ENCODE measurements at places on chromosomes 7 and 10.

DNA sequence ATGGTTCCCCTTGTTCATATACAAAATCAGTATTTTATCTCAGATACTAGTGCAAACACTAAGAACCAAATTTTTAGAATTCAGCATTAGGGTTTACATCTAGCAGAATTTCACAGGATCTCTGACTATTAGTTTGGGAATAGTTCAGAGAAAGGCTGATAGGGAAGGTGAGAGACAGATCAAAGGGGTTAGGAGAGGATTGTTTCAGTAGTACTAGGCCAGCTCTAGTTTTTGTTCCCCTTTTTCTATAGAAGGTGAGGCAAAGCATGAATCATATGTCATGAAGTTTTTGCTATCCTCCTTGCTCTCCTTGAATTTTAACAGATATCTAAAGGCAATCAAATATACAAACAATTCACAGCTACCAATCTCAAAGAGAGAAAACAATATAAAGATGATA, 26.1 kb upstream of the CTNNA3 start:
- DNase-seq, result no peak

- DNase-seq, result no peak
Observed at GRCh38 chr10:45265996-45266395, 49.4 kb downstream of the OR13A1 start.

- DNase-seq, result peak; percentile 17
Observed at GRCh38 chr10:103661198-103661950, 167.9 kb downstream of the NEURL1 start.

DNA sequence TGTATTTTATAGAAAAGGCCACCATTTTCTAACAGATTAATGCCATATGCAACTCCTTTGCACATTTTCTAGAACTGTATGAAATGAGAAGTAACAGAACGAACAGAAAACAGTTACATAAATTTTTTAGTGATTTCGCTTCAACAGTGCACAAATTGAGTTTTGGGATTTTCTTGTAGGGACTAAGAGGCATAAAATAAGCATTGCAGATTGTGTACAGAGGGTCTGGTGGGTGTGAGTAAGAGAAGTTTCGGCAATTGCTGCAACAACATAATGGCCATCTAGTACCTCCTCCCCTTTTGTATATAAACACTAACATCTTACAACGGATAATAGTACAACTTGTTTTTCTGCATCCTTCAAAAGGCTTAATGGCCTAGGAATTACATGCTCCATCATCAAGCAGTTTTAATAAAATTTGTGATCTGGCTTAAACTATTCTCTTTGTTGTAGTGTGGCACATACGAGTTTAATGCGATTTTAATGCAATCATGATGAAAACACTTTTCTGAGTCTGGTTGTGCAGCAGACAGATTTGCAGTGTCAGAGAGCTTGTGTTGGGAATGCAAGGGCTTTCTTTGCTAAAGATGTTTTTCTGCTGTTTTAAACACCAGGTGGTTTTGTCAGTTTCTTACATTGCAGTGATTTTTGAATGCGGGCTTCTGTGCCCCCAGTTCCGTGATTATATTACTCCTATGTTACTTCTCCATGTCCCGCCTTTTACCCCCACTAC, 2.9 kb downstream of the GLCCI1 start:
- DNase-seq, result no peak

DNA sequence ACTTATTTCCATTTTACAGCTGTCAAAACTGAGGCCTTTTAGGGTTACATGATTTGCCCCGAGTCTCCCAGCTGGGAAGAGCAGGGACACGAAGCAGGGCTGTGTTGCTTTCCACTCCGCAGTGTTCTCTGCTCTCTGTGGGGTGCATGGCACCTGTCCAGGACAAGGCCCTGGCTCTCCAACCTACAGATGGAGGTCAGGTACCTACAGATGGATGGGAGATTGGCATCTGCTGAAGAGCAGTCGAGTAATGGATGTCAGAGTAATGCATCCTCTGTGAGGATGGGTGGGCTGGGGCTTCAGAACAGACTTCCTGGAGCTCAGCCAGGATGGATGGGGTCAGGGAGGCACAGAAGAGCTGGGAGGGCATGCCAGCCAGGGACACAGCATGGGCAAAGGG, 85.0 kb downstream of the EMX2 start:
- no peak for DNase-seq

DNA sequence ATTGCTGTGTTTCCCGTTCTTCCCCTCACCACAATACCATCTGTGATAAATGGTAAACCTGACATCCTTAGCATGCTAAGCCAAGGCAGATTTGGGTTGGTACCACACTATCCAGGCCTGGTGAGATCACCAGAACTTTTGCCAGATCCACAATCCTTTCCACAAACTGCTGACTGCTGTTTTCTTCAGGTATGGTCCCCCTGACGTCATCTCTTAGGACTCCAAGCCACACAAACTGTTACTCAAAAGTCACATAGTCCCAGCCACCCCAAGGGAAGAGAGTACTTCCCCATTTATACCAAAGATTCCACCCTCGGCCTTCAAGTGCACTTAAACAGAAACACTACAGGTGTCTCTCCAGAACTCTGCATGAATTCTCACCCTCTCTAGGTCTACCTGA, 34.8 kb downstream of the SLC25A13 start:
- no peak for DNase-seq

GRCh38 chr7:112056409-112056808, 149.8 kb downstream of the DOCK4 start:
- no peak for DNase-seq

DNA sequence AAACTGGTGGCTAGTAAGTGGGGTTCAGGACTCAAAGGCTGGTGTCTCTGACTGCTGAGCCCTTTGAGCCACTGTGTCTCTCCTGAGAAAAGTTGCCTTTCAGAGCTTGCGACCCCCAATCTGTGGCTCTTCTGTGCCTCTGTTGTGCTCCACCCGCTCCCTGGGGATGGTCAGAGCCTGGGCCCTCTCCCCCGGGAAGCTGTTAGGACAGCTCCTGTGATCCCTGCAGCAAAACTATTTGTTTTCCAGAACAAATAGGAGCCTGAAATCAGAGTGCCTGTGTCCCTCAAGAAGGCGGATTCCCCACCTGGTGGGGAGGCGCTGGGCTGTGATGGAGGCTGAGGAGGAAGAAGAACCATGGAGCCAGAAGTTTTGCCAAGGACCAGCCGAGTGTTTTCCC, 56.4 kb upstream of the MXI1 start:
- DNase-seq, result no peak

GRCh38 chr7:114548081-114548980, 133.7 kb downstream of the FOXP2 start:
- no peak for DNase-seq

GRCh38 chr7:152986376-152986775, 226.8 kb downstream of the ACTR3B start:
- no peak for DNase-seq

- no peak for DNase-seq
Observed at GRCh38 chr7:84916161-84916560, 270.7 kb downstream of the SEMA3D start.

GRCh38 chr7:40629891-40630290, 495.1 kb downstream of the SUGCT start:
- no peak for DNase-seq

DNA sequence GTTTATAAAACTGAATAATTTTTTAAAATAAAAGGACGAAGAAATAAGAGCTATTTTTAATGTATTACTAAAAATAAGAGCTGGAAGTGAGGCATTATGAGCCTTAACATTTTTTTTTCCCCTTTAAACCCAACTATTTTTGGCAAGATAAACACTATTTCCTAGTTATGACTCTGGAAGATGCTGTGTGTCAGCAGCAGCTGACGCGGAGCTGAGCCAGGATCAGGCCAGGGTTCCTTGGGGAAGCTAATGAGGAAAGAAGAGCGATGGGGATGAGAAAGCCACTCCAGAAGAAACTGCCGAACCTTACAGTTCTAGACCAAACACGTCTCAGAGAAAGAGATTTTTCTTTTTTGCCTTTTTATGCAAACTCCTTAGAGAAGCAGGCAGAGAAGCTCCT, 85.9 kb downstream of the USP6NL start:
- DNase-seq, result no peak

GRCh38 chr7:22074897-22075296, 129.2 kb upstream of the CDCA7L start:
- DNase-seq, result no peak

- no peak for DNase-seq
Observed at GRCh38 chr7:102814025-102814471, 65.2 kb downstream of the FAM185A start.

DNA sequence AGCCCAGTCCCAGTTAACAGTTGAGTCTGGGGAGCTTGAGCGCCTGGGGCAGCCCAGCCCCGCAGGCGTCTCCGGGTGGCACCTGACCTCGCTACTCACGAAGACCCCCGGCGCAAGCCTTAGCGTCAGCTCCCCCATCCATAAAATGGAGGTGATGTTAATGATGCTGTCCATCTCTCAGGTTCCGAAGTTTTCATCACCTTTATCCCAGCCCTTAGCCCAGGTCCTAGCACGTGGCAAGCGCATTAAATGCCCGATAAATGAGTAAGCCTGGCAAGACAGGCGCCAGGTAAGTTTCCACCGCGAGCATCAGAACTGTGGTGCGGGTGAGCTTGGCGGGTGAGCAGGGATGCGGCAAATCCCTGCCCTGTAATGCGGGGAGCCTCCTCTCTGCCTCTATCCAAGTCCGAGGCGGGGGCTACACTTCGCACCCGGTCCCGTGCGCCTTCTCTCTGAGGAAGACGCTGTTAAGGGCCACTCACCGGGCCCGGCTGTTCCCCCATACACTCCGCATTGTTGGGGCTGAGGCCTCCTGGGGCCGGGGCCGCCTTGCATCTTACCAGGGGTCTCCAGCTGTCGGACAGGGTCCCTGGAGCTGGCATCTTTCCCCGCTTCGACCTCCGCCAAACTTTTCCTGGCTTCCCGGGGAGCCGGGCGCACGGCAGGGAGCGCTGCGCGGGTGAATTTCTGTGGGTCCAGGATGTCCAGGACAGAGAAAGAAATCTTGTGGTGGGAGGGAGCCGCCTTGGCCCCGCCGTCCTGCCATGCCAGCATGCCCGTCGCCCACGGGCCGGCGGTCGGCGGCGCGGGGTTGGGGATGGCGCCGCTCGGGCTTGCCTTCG, 444 bp downstream of the NKX1-2 start:
- DNase-seq, result no peak

GRCh38 chr10:18545621-18546305, 105.6 kb downstream of the NSUN6 start:
- DNase-seq, result no peak

DNA sequence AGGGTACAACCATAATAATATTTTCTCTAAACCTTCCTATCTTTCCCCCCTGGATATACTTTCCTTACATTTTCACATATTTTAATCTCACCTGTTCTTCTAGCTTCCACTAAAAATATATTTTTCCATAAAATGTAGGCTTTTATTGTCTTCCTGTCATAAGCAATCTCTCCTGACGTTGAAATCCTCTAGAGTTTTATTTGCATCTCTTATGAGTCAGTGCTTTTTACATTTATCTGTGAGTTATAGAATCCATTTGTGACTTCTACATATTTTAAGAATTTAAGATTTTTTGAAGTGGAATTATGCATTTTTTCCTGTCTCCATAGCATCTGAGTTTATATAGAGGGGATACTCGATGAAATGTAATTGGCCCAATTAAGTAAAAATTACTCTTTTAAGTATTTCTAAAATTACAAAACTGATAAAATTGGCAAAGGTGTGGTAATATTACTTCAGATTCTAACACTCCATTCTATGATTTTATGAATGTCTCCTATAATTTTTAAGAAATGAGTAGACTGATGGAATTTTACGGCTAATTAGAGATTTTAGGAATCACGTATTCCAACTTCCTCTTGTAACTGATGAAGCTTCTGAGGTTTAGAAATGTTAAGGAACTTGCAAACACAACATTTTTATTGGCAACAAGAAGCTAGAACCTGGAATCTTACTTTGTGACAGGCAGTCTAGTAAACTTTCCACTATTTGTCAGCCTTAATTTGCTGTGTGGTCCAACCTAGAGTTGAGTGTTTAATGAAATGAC, 422.9 kb upstream of the SEMA3A start:
- no peak for DNase-seq

DNA sequence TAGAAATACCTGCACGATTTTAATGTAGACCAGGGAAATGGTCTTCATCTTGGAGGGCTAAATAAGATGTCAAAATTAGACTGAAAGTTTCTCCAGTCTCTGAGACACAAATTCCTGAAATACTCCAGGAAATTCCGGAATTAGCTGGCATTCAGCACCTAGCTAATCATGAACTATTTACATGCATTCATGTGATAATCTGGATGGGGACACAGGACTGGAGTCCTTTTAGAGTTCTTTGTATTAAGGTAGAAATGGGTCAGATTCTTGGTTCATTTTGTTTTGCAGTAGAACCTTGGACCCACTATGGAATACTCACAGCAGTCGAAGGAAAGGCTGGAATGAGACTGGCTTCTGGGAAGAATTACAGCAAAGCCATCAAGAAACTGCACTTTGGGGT, 65.3 kb upstream of the MDFIC start:
- no peak for DNase-seq

Data from activated CD8-positive, alpha-beta memory T cell treated with anti-CD3 and anti-CD28 coated beads for 4 hours (primary cell).